ENCODE measurements at places on chromosomes 1 and 21.
A peak's percentile ranks its signal among the peaks of the same experiment; 100 is the strongest.

DNA sequence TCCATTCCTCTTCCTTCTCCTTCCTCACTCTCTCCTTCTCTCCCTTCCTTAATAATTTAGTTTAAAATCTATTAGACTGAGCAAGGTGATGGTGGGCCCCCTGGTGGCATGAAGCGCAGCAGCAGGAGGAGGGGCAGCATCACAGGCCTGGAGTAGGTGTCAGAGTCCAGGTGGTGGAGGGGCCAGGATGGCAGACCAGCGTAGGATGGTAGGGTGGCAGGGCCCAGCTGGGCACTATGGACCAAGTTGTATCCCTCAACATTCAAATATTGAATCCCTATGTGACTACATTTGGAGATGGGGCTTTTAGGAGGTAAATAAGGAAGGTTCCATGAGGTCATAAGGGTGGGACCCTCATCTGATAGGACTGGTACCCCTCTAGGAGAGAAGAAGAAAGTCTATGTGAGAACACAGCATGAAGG lies 61.0 kb downstream of the WDR4 start:
- peak; percentile 74 for DNase-seq
- H3K4me3 ChIP-seq, result no peak overlapping the region
- H3K27ac ChIP-seq, result no peak overlapping the region
- no peaks in the 10 kb centered on the region for H3K27me3 ChIP-seq
- H3K36me3 ChIP-seq, result no peaks in the 10 kb centered on the region

DNA sequence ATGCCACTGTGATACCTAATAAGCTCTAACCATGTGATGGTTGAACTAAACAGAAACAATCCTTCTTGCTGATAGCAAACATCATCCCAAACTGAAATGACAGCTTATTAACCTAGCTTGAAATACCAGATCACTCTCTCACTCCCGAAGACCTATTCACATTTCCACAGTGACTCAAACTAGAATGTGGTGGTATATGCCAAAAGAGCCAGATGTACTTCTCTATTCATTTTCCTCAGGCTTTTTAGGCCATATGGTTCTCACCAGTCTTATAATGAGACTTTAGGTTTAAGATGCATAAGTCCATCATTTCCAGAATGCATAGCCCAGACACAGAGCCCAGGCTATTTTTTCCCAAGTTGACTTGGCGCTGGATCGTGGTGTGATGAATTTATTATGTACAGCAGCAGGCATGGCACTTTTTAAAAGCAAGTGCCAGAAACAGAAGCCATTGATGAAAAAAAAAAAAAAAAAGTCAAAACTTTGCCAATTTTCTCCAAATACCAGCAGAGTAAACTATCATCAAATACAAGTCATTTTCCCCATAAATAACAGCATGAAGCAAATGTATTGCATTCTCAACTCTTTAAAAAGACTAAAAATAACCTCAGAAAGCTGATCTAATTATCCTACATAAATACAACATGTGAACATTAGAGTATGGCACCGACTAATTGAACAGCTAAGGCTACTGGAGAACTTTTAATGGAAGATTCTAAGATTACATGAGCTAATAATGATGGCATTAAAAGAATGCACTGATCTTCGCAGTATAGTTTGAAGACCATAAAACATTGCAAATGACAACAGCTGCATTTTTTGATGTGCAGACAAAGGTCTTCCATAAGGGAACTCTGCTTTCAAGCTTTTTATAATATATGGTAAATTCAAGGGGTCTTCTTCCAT lies 365.4 kb downstream of the LRRIQ3 start:
- no peak overlapping the region for H3K4me3 ChIP-seq
- H3K36me3 ChIP-seq, result no peaks in the 10 kb centered on the region
- no peaks in the 10 kb centered on the region for H3K4me1 ChIP-seq

DNA sequence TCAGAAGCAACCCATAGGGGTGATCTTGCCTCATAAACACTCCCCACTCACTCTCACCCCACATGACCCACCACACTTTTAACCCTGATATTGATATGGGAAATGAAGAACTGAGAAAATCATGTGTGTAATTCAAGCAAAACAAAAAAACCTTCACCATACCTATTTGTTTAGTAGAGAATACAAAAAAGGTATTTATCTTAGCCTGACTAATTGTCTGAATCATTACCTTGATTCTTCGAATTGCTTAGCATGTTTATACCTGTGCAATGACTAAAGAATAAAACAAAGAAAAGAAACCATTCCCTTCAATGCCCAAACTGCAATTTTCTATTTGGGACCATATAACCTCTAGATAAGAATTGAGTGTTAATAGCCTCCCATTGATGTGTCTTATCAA lies 1.8 kb downstream of the CLDN17 start:
- H3K4me3 ChIP-seq, result no peak overlapping the region
- H3K4me1 ChIP-seq, result no peaks in the 10 kb centered on the region
- no peaks in the 10 kb centered on the region for H3K36me3 ChIP-seq

- H3K36me3 ChIP-seq, result no peaks in the 10 kb centered on the region
- no peak overlapping the region for H3K27ac ChIP-seq
- H3K4me3 ChIP-seq, result no peak overlapping the region
- H3K27me3 ChIP-seq, result peaks cover 2% of the 10 kb centered on the region
- no peak for DNase-seq
These were observed 674 bp upstream of the HES5 start for GRCh38 chr1:2530513-2531361.

DNA sequence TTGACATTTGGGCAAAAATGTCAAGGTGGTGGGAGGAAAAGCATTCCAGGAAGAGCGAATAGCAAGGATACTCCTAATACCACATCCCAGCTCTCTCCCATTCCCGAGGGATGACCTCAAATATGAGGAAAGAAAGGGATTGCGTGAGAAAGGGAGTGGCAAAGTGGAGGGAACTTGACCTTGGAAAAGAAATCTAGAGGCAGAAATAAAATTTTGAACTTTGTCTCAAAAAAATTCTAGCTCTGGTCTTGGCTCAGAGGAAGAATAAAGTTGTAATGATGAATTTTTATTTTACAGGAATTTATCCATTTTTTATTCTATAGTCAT lies 127.8 kb downstream of the TBX19 start:
- no peaks in the 10 kb centered on the region for H3K27me3 ChIP-seq
- no peak overlapping the region for H3K27ac ChIP-seq
- no peak for DNase-seq
- no peak overlapping the region for H3K4me3 ChIP-seq

DNA sequence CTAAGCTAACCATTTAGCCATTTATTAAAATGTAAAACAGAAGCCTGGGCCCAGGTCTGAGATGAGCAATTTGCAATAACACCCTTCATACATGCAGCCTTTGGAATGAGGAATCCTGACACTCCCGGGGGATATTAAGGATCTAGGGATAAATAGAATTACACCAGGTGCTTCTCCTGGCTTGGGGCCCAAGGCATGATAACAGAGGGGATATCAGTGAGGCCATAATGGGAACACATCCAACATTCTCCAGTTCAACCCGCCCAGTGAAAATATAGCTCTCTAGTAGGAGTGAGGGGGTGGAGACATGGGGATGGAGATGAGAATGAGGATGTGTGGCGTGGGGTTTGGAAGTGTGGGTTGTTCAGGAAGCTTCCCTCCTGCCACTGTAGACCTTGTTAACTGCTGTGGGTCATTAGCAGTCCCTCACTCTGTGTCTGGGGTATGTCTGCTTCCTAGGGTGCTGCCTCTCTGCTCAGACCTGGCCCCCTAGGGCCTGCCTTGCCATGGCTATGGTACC lies 57.9 kb upstream of the KANK4 start:
- H3K36me3 ChIP-seq, result no peaks in the 10 kb centered on the region
- H3K27ac ChIP-seq, result no peak overlapping the region
- H3K27me3 ChIP-seq, result no peaks in the 10 kb centered on the region
- no peak overlapping the region for H3K4me3 ChIP-seq

- DNase-seq, result no peak
- no peak overlapping the region for H3K4me3 ChIP-seq
- no peak overlapping the region for H3K27ac ChIP-seq
- no peaks in the 10 kb centered on the region for H3K36me3 ChIP-seq
These were observed 39.6 kb downstream of the SHCBP1L start for GRCh38 chr1:182913401-182913800.

GRCh38 chr21:19049567-19049966 lies 646.0 kb upstream of the TMPRSS15 start:
- no peaks in the 10 kb centered on the region for H3K36me3 ChIP-seq
- no peaks in the 10 kb centered on the region for H3K4me1 ChIP-seq
- H3K27me3 ChIP-seq, result no peaks in the 10 kb centered on the region
- no peak overlapping the region for H3K27ac ChIP-seq

GRCh38 chr1:173866413-173867115 lies 1.2 kb downstream of the GAS5 start:
- peaks cover 13% of the 10 kb centered on the region for H3K4me1 ChIP-seq
- H3K36me3 ChIP-seq, result no peaks in the 10 kb centered on the region
- H3K4me3 ChIP-seq, result peak overlapping the region; percentile 98

GRCh38 chr1:66175581-66175980 lies 358.4 kb upstream of the SGIP1 start:
- no peak overlapping the region for H3K27ac ChIP-seq
- DNase-seq, result no peak
- no peaks in the 10 kb centered on the region for H3K27me3 ChIP-seq
- H3K4me3 ChIP-seq, result no peak overlapping the region
- no peaks in the 10 kb centered on the region for H3K4me1 ChIP-seq

DNA sequence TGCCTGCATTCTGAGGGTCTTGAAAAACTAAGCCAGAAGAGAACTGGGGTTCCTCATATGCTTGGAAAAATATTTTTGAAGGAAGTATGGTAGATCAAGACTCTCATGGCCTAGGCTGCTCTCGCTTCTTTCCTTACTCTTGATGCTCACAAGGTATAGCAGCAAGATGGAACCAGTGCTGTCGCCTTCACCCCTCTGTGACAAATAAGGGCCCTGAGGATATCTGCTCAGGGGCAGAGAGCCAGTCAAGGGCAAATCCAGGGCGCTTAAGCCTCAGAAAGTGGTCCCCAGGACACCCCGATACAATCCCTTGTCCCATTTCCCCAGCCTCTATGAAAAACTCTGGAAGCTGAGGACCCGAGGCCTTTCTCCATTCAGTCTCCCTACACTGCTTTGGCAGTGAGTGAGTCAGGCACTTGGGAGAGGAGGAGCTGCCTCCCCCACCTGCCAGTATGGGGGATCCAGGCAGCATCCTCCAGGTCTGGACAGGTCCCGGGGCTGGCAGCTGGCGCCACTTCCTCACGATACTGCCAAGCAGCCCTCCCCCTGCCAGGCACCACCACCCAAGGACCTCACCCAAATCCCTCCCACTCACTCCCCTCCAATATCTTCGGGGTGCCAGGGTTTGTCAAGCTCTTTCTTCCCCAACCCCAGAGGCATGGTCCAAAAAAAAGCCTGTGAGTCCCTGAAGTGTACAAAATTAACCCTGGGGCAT lies 1.3 kb downstream of the IGSF9 start:
- DNase-seq, result no peak
- no peak overlapping the region for H3K4me3 ChIP-seq

- DNase-seq, result no peak
- no peaks in the 10 kb centered on the region for H3K27me3 ChIP-seq
- H3K4me3 ChIP-seq, result peak overlapping the region; percentile 31
These were observed 376.3 kb upstream of the CAMK1G start for GRCh38 chr1:209207126-209207700.

GRCh38 chr1:177546346-177546745 lies 375.6 kb downstream of the BRINP2 start:
- H3K4me3 ChIP-seq, result no peak overlapping the region
- no peak for DNase-seq
- no peaks in the 10 kb centered on the region for H3K4me1 ChIP-seq
- H3K27ac ChIP-seq, result no peak overlapping the region

- H3K27me3 ChIP-seq, result no peaks in the 10 kb centered on the region
- no peak for DNase-seq
- peaks cover 22% of the 10 kb centered on the region for H3K4me1 ChIP-seq
- H3K27ac ChIP-seq, result no peak overlapping the region
- no peak overlapping the region for H3K4me3 ChIP-seq
These were observed 17.3 kb upstream of the FGR start for GRCh38 chr1:27652111-27652864.

DNA sequence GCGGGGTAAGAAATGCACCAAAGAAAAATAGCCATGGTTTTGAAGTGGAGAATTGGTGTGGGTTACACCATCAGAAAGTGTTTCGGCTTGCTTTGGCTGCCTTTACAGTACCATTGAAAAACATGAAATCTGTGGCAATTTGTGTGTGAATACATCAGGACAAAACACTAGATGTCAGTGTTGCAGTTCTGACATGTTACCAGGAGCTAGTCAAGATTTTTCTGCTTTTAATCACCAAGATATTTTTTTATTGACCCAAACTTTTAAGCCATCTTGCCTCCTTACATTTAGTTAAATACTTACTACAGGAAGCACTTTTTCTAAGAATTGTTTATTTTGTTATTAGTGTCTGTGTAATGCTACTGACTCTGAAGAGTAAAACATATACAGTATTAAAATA lies 14.3 kb downstream of the RRP15 start:
- no peaks in the 10 kb centered on the region for H3K27me3 ChIP-seq
- no peaks in the 10 kb centered on the region for H3K4me1 ChIP-seq
- H3K36me3 ChIP-seq, result peaks cover 18% of the 10 kb centered on the region
- no peak overlapping the region for H3K27ac ChIP-seq

DNA sequence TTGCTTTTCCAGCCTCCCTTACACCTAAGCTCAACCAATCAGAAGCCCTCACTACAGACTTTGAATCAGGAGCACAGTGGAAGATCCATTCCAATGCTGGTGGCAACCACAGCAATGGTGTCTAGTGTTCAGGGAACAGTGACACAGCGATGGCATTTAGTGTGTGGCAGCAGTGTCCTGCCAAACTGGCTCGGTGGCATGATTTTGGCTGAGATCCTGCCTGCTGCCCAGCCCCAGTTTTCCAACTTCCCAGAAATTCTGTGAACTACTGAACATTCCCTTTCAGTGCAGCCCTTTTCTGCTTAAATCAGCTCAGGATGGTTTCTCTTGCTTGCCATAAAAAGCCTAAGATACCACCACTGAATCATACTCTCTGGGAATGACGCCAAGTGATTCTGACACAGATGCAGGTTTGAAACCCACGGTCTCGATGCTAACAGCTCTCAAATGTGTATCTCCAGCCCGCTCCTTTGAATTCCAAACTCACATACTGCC lies 8.8 kb downstream of the ASAP3 start:
- no peak overlapping the region for H3K27ac ChIP-seq
- no peaks in the 10 kb centered on the region for H3K36me3 ChIP-seq
- peak; percentile 50 for DNase-seq
- H3K4me3 ChIP-seq, result no peak overlapping the region

DNA sequence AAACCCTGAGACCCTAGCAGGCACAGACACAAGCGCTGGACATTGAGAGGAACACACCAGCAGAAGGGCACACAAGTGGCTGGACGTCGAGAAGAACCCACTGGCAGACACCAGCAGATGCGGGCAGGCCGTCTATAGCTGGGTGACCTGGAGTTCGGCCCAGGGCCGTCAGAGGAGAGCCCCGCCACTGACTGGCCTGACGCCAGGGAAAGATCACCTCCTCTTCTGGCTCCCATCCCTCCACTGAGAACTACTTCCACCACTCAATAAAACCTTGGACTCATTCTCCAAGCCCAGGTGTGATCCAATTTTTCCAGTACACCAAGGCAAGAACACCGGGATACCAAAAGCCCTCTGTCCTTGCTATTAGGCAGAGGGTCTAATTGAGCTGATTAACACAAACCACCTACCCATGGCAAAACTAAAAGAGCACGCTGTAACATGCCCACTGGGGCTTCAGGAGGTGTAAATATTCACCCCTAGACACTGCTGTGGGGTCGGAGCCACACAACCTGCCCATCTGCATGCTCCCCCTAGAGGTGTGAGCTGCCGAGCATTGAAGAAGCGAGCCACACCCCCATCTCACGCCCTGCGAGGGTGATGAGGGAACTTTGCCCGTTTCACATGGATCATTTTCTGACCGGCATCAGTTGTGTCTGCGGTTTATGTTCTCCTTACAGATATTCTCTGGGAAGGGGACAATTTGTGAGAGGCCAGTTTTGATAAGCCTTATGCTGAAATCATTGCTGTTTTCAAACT lies 104.8 kb downstream of the HLX start:
- H3K4me3 ChIP-seq, result no peak overlapping the region
- DNase-seq, result no peak
- no peaks in the 10 kb centered on the region for H3K4me1 ChIP-seq
- H3K27me3 ChIP-seq, result no peaks in the 10 kb centered on the region
